ENCODE measurements at places on chromosomes 7 and 10.

GRCh38 chr10:88881922-88882645, 2.0 kb downstream of the STAMBPL1 start:
- DNase-seq: no peak

DNA sequence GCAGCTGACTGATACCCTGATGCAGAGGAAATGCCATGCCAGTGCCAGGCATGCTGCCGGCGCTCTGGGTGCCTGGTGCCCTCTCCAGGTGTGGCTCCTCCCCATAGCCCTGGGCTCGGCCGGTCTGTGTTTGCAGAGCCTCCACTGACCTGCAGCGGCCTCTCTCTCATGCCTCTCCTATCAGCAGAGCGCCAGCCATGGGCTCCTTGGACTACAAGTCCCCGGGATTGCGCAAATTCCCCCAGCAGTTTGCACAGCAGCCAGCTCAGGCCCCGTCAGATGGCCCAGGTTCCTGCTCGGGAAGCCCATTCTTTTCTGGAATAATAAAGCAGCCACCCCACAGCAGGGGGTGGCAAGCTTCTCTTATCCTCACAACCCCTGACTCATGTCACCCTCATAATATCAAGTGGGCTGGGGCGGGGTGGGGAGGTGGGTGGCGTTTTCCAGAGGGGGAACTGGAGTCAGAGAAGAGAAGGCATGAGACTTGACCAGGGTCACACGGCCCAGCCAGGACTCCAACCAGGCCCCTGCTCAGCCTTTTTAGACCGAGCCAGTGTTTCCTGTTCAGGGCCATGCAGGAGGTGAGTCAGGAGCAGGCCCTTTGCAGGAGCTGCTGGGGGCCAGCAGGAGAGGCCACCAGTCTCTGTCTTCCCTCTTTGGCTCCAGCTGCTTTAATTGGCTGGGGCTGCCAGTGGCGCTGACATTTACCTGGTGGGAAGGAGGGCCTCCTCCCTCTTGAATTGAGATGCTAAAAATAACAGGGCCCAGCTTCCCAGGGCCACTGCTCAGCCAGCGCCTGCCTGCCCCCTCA, 58.6 kb downstream of the ZMIZ1 start:
- DNase-seq: peak; percentile 17

GRCh38 chr10:118511711-118512110, 83.7 kb downstream of the PRLHR start:
- no peak for DNase-seq

GRCh38 chr10:59980356-59980755, 74.0 kb upstream of the CCDC6 start:
- no peak for DNase-seq

DNA sequence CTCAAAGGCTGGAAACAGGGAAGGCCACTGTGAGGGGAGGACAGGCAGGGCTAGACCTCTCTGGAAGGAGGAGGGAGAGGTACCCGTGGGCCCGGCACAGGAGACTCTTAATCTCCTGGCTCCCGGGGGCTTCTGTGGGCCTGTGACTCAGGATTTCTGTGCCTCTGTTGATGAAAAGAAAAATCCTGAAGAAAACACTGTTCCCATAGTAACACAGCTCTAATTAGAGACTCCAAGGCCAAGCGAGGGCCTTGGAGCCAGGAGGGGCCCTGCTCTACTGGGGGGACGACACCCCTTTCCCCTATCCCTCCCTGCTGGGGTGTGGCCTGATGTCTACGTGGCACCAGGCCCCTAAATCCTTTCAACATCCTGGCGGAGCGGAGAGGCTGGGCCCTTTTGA, 174.1 kb upstream of the TNRC18 start:
- no peak for DNase-seq

GRCh38 chr7:158824028-158824427, 5.3 kb downstream of the ESYT2 start:
- DNase-seq: no peak

DNA sequence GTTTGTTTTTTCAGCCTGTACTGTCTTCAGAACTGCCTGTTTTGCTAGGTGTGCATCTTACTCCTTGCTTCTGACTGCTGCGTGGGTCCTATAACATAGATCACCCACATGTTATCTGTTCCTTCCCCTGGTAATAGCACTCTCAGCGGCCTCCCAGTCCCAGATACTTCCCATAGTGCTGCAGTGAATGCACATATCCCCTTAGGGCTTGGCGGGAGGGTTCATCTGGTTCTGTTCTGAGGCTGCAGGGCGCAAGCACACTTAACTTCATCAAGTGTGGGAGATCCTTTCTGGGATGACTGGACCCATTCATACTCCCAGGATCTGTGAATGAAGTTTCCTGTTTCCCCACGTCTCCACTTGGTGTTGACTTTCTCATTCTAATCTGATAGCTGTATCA, 90.7 kb downstream of the CELF2 start:
- no peak for DNase-seq

DNA sequence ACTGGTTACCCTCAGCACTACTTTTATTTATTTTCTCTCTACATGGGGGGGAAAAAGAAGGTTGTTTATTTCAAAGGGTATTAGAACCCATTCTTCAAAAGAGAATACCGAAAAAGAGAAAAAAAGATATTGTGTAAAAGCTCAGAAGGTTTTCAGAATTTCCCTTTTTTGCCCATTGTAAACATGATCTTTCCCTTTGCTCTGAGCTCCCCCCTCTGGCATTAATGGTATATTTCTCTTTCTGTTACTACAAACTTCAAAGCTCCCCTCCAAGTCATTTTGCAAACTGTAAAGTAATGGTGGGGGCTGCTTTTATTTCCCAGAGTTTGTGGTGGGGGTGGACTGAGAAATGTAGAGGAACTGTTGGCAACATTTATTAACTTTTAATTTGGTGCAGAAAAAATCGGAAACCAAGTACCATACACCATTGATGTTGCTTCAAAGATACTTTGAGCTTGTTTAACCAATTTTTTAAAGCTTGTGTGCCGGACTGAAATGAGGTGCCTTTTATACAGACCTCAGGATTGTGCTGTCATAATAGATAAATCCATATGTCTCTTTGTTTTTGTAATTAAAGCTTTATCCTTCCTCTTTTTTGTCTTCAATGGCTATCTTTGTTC, 181.5 kb downstream of the EXOC4 start:
- DNase-seq: no peak

- no peak for DNase-seq
Measured at GRCh38 chr10:78223088-78223487, 189.4 kb downstream of the RPS24 start.

DNA sequence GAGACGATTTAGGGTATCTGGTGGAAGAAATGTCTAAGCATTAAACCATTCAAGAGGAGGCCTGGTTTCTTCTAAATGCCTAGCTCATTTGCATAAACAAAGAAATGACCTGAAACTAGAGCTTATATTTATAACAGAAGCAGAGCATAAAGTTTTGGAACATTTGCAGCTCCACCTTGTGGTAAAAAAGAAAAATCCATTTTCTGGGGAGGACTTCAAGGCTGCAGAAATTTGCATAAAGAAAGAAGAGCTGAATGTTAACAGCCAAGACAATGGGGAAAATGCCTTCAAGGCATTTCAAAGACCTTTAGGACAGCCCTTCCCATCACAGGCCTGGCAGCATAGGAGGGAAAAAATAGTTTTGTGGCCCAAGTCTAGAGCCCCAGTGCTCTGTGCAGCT, 362.0 kb downstream of the ZNF248 start:
- DNase-seq: no peak

- DNase-seq: no peak
Measured at GRCh38 chr7:46572691-46573090, 651.6 kb upstream of the IGFBP3 start.

Measured in NCI-H2029 (cell line).